ENCODE measurements at places on chromosomes 3 and 15. TPM values are rescaled to one million over a fixed set of nuclear protein-coding genes. Genes with fewer than 3 reads are reported as not detected.

CPNE4 gene
- 0.33 TPM for total RNA-seq

ARPIN gene
- 2.7 TPM for total RNA-seq

SLCO3A1 gene
- total RNA-seq: 1.6 TPM

KBTBD13 gene
- under 0.01 TPM for total RNA-seq

ISL2 gene
- total RNA-seq: 0.09 TPM

KLHL40 gene
- 0.14 TPM for total RNA-seq

ESYT3 gene
- total RNA-seq: 0.09 TPM

ALCAM gene
- total RNA-seq: 38.3 TPM

CSK gene
- total RNA-seq: 39.2 TPM

BFSP2 gene
- total RNA-seq: 3.6 TPM

IQGAP1 gene
- 131 TPM for total RNA-seq

PDZRN3 gene
- total RNA-seq: 4.3 TPM

Data from thymus (tissue), 14 donors.